ENCODE measurements at places on chromosomes 6 and 20.

GRCh38 chr20:53963635-53964034, 106.8 kb downstream of the BCAS1 start:
- DNase-seq = no peak

GRCh38 chr20:50690650-50691572, at the start of gene RIPOR3:
TSS of gene RIPOR3 (minus strand) at chr20:50691542. CDS start at chr20:50691128, 414 bp downstream.
- no peak for DNase-seq

GRCh38 chr6:79094938-79095337, 16.9 kb upstream of the PHIP start:
- no peak for DNase-seq

DNA sequence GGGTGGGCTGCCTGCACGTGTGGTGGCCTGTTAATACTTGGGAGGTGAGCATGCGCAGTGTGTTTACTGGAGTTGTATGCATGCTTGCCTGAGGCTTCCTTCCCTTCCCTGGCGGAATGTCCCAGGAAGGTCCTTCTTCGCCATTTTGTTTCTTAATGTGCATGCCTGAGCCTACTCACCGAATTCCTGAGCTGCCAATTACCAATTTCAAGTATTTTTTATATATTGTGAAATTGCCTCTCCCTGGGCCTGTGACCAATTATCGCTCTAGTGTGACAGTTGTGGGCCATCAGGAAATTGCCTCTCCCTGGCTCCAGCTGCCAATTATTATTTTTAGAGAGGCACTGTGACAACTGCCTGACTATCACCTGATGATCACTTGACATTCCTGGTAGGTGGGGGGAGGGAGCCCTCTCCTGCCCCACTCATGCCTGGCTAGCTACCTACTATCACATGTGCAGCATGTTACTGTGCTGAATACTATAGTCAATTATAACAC, 70.0 kb downstream of the FAM50B start:
- DNase-seq = no peak

DNA sequence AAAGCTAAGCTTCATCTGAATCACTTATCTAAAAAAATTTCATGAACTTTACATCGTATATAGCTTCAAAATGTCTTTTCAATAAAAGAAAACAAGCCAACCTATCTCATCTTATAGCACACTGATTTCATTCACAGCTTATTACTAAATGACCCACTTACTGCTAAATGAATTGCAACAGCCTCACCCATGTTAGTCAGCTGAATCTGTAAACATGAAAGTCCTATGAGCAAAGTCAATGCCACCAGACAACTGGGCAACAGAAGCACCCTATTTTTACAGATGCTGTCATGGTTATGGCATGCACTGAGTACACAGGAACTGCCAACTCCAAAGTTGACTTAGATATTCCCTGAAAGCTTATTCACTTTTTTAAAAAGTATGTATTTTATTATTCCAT, 41.2 kb upstream of the DST start:
- no peak for DNase-seq

DNA sequence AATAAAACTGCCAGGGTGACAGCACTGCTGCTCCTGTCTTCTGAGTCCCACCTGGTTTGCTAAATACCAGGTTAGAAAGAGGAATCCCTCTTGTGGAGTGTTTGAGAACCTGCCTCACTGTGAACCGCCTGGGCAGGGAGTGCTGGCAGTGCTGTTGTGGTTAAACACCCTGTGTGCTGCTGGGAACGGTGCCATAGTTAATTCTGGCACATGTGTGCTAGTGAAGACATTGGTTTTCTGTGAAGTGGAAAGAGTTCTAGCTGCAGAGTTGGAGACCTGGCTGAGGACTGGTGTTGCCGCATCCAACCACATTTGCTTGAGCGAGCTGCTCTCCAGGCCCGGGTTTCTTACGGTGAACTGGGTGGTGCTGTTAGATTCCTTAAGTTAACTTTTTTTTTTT, 72.7 kb downstream of the IGF2R start:
- DNase-seq = no peak

GRCh38 chr6:108622641-108623298, 62.1 kb downstream of the FOXO3 start:
- peak; percentile 97 for DNase-seq

DNA sequence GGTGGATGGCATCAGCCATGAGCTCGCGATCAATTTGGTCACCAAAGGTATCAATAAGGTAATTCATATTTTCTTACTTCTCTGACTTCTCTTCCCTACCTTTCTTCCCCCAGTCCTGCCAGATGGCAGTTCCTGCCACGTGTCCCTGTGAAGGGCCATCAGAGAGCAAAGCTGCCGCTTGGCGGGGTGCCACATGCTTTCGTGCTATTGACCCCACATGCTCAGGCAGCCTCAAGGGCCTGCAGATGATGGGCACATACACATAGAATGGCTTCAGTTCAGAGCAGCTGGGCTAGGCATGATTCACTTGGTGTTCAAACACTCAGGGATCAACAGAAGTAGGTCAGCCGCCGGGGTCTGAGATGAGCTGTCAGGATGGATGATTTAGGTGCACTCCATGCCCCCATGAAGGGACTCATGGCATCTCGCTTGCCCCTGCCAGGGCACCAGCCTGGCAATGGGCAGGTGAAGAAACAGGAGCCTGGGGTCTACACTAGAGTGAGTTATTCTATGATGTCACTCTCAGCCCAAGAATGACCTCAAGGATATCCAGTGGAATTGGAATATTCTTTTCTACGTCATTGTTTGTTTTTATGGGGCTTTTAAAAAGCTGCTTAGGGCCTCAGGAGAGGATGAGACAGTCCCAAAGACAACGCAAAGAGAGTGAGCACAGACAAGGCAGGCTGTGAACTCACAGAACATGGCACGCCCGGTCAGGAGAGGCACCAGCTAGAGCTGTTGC, 25.5 kb downstream of the BANF2 start:
- DNase-seq = no peak

DNA sequence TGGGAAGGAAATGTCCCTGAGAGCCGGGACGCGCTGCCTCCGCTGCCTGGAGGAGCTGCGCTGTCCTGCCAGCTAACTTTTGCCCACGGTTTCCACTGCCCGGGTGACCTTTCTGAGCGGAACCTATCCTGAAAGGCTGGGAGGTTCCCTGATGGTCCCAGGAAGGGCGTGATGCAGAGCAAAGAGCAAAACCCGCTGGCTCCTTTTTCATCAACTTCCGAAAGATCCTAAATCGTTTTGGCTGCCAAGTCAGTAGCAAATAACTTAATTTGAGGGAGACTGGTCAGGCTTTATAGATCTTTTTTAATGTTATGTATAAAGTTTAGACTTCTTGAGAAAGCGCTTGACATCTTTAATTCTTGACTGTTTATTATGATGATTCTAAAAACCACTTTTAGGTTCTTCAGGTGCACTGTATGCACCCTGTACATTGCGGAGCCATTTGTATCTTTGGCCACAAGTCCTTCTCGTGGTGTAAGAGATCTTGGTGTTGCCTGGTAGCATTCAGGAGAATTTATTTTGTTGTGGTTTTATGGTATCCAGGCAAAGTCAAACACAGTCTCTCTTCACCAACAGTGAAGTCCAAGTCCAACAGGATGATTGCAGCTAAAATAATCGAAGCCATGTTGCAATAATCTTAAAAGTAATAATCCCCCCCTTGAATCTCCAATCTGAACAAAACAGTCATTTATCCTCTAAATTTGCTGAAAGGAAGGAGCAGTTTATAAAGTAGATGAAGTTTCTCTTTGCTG, at the start of gene SYNE1:
Gene SYNE1, minus strand, starts transcription at position 67 of the 752 bp plus-strand sequence. CDS start 9,031 bp downstream, outside the sequence.
- no peak for DNase-seq

DNA sequence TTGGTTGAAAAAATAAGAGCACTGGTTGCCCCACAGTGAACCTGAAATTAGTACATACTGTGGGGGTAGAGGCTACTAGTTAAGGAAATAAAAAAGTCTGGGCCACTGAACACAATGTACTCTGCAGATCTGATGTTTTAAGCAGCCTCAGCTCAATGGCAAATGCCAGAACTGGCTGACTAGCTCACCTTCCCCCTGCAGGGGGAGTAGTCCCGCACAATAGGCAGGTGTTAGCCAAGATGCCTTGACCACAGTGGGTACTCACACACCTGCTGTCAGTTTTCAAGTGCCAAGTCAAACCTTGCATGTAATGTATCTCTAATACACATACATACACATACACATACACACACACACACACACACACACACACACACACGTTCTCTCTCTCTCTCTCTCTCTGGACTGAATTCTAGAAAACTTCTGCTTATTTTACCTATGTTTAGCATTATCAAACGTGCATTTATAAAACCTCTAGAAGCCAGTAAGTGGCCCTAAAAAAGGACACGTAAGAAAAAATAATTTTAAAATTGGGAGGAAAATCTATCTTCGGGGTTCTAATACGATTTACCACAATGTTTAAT, 36.1 kb downstream of the GMDS start:
- DNase-seq = peak; percentile 18

DNA sequence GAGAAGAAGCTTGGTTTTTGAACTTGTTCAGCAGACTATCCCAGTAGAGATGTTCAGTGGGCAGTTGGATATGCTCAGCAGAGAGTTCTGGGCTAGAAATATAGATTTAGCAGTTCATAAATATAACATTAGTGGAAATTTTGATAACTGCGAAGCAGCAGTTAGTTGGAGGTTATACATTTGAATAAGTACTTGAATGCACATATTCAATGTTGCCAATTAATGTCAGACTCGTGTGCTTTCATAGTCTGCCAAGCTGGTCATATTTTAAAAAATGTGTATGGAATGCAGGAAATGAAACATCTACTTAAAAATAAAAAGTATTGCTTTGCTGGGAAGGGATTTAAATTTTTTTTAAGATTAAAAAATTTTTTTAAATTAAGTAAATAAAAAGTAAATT, 92.5 kb upstream of the E2F3 start:
- DNase-seq = no peak

GRCh38 chr6:7615611-7616383, 25.8 kb downstream of the SNRNP48 start:
- DNase-seq = peak; percentile 42

GRCh38 chr6:151014404-151015100, 149.1 kb downstream of the MTHFD1L start:
- peak; percentile 62 for DNase-seq

- no peak for DNase-seq
Observed at GRCh38 chr20:62906209-62906608, 20.1 kb downstream of the DIDO1 start.

DNA sequence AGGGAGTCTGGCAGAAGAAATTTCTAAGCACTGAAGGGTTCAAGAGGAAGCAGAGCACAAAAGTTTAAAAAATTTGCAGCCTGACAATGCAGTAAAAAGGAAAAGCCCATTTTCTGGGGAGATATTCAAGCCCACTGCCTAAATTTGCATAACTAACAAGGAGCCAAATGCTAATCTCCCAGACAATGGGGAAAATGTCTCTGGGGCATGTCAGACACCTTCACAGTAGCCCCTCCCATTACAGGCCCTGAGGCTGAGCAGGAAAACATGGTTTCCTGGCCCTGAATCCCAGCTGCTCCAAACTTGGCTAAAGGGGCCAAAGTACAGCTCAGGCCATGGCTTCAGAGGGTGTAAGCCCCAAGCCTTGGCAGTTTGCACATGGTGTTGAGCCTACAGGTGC, 908.5 kb upstream of the MANEA start:
- no peak for DNase-seq

- no peak for DNase-seq
Observed at GRCh38 chr20:8796088-8796660, 272.7 kb upstream of the PLCB4 start.

- DNase-seq = no peak
Observed at GRCh38 chr20:57698116-57698866, 11.5 kb downstream of the PMEPA1 start.

DNA sequence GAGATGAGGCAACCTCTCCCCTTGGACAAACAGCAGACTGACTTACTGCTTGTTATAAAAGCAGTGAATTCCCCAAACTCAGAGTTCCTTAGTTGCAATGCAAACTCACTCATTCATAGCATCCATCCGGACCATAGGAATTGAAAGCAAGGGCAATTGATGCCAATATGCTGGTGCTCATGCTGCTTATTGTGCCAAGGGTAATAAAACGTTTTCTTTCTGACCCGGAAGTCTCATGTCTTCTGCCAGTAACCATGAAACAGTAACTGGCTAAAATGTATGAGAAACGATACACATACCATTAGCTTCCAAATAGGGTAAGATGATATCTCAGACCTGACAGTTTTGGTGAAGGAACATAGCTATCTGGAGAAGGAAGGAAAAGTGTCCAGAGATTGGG, 18.1 kb downstream of the PRKN start:
- DNase-seq = no peak

GRCh38 chr6:129385117-129385516, 324.9 kb downstream of the ARHGAP18 start:
- DNase-seq = no peak

DNA sequence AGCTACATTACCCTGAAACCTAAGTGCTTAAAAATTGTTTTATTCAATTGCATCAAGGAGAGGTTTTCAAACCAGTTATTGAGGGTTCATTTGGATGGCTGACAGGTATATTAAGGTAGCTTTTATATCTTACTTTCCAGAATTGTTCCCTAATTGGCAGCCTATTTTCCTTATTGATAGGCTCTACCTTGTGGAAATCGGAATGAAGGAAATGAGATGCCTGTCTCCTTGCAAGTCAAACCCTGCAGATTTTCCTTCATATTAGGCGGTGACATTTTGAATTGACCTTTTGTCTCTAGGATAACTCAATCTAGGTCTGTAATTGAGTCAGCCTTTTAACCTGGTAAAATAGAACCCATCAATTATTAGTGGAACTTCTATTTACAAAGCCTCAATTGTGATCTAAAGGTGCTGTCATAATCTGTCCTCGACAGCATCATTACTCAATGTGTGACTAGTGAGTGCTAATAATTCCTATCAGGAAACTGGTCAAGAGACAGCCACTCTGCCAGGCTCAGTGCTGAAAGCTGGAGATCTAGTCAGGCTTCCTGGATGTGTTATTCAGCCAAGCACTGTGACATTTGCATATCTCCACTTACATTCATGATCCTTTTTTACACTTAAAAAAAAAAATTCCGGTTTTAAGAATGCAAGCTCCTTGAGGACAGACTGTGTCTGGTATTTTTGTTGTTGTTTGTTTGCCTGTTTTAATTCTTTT, 20.1 kb downstream of the OPRM1 start:
- no peak for DNase-seq

- DNase-seq = no peak
Observed at GRCh38 chr6:9708600-9708999, 706.3 kb downstream of the TFAP2A start.

- no peak for DNase-seq
Observed at GRCh38 chr6:70663881-70664466, 3.7 kb upstream of the SMAP1 start.

- DNase-seq = no peak
Observed at GRCh38 chr6:56399672-56400263, 152.4 kb upstream of the COL21A1 start.

- DNase-seq = no peak
Observed at GRCh38 chr6:6505111-6505510, 83.4 kb upstream of the LY86 start.

DNA sequence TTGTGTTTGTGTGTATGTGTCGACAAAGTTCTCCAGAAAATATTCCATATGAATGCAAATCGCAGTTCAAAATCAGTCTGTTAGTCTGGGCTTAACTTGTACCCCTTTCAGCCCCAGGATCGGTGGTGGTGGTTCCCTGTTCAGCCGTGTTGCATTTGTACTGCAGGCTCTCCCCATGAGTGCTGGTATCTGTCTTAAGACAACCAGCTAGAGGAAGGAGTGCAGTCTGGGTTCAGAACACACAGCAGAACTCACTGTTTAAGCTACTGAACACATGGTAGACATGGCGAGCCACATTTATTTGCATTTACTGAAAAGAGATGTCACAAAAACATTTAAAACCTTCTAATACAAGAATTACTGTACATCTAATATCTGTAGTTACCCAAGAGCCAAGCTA, 192.1 kb downstream of the ARID1B start:
- DNase-seq = no peak

- no peak for DNase-seq
Observed at GRCh38 chr6:9136141-9136822, 700.9 kb upstream of the SLC35B3 start.

Data from CD14-positive monocyte (primary cell).